AG09309 (cell line): ENCODE measurements at places on chromosomes 6 and 20.

GRCh38 chr6:111759331-111759835 is 113.9 kb downstream of the FYN start:
- no peak for DNase-seq

DNA sequence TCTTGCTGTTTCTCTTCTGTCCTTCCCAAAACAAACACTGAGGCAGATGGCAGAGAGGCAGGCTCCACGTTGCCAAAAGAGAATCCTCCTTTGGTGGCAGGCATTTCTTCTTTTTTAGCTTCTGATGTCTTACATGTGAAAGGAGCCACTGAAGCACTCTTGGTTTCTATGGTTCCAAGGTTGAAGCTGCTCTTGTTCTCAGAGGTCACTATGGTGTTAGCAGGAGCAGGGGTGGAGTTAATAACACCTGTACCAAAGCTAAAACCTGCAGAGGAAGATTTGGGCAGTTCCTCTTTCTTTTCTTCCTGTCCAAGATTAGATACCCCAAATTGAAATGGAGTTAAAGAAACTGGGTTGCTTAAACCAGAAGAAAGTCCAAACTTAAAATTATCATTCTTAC is 28.8 kb downstream of the FAM8A1 start:
- no peak for DNase-seq

DNA sequence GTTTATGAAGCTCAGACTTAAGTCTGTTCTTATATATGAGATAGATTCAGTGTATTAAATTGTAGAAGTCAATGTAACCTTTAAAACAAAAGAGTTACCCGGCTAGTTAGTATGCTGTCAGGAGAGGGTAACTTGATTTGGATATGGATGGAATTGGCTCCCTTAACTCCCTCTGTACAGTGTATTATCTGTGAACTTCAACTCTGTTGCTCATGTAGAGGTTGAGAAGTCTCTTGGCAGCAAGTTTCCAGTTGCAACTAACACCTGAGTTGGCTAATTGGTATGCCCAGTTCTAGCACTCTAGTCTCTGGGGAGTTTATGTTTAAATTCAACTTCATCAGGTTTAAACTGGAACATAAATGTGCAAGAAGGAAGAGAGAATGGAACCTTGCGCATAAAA is 111.0 kb downstream of the NCOA3 start:
- DNase-seq = no peak

GRCh38 chr6:112781241-112781640 is 434.1 kb downstream of the RFPL4B start:
- DNase-seq = no peak

- DNase-seq = no peak
These were observed 586 bp upstream of the HMGA1 start for GRCh38 chr6:34236131-34236442.

- DNase-seq = peak; percentile 67
These were observed 37.5 kb downstream of the NOX3 start for GRCh38 chr6:155418017-155418761.

DNA sequence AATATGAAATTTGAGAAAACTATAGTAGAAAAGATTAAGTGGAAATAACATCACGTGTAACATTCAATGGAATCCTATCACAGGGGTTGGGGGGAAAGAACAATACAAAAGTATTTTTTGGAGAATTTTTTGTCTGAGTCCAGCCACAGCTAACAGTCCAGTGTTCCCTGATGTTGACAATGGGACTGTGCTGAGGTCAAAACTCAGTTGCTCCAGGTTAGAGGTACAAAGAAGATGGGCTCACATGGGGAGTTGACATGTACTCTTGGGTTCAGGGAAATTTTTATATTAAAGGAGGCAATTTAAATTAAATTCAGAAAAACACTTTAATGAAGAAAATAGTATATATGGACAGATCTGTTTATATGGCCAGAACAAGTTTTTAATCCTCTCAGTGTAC is 995 bp downstream of the MYCT1 start:
- no peak for DNase-seq

- DNase-seq = no peak
These were observed 1.2 kb downstream of the SMIM29 start for GRCh38 chr6:34247481-34248197.

GRCh38 chr6:37177935-37178517 is 8.1 kb downstream of the PIM1 start:
- DNase-seq = no peak

GRCh38 chr6:155378276-155378675 is 64.0 kb upstream of the TFB1M start:
- no peak for DNase-seq

GRCh38 chr6:26252077-26252472 is 112.9 kb upstream of the BTN3A2 start:
- DNase-seq = no peak

DNA sequence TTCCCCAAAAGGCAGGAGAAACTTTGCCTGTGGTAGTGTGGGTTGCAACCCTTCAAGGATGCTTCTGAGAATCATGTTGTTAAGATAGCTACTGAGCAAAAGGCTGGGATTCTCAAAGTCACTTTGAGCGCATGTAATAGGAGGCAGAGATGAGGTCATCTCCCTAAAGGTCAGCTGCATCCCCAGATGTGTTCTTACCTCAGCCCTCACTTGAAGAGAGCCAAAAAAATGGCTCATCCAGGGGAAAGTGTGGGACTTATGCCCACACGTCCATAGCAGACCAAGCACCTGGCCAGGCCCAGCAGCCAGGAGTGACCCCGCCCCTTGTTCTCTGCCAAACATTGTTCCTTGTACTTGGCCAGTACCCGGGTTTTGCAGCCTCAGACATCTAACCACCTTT is 187.0 kb upstream of the BMP2 start:
- no peak for DNase-seq

- no peak for DNase-seq
These were observed 137.3 kb upstream of the SNX9 start for GRCh38 chr6:157685596-157686280.

- DNase-seq = no peak
These were observed 4.2 kb upstream of the MYLK4 start for GRCh38 chr6:2754911-2755310.

GRCh38 chr20:24991897-24992486 is 559 bp downstream of the APMAP start:
- no peak for DNase-seq

GRCh38 chr6:52826513-52826912 is 14.1 kb downstream of the GSTA5 start:
- DNase-seq = no peak

GRCh38 chr20:53157443-53158408 is 185.6 kb downstream of the TSHZ2 start:
- peak; percentile 10 for DNase-seq

GRCh38 chr6:86508230-86508629 is 429.1 kb upstream of the HTR1E start:
- DNase-seq = no peak

- no peak for DNase-seq
These were observed 53.7 kb downstream of the PPP1R16B start for GRCh38 chr20:38859070-38859690.
